Anterior cingulate cortex (tissue), 58 donors: ENCODE measurements at places on chromosomes 13 and 19.

DNA sequence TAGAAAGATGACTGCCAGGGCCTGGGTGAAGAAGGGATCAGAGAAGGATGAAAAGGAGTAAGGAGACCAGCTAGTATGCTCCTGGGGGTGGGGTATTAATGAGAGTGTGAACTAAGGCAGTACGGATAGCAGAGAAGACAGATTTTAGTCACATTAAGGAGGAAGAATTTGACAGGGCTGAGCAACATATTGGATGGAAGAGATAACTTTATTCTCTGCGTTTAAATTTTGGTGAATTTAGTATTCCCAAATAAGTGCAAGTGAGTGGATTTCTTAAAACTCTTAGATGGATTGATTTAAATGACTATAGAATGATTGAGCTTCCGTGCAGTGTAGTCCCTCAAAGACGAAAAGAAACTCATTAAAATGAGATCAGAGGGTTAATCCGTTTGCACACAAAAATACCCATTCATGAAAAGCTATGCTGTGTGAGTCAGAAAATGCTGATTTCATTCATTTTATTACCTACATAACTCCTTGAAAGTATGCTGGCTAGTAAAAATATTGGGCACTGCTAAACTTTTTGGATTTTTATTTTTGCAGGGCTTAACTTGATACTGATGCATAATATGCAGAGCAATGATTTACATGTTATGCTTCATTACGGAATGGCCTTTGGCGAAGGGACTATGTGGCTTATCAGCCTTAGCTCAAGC, 54.1 kb downstream of the WDFY2 start:
- no peak for DNase-seq

- DNase-seq: peak; percentile 37
These were observed 38.4 kb downstream of the GNG7 start for GRCh38 chr19:2663920-2664571.

GRCh38 chr13:20512042-20512683, 13.5 kb downstream of the CRYL1 start:
- no peak for DNase-seq

DNA sequence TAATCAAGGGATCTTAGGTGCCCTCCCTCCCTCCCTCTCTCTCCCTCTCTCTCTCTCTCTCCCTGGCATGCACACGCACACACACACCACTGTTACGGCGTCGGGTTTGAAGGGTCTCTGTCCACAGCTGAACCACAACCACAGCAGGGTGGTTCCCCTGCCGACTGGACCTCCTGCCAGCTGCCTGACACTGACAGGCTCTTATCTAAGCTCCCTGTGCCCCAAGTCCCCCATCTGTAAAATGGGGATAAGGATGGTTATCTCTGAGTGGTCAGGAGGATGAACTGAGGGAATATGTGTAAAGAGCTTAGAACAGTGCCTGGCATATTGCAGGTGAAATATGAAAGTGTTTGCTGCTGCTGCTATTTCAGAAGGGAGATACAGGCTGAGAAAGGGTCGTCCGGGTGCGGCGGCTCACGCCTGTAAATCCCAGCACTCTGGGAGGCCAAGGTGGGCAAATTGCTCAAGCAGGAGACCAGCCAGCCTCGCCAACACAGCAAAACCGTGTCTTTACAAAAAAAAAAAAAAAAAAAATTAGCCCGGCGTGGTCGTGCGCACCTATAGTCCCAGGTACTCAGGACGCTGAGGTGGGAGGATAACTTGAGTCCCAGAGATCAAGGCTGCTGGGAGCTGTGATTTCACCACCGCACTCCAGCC, 852 bp upstream of the SHISA7 start:
- no peak for DNase-seq

DNA sequence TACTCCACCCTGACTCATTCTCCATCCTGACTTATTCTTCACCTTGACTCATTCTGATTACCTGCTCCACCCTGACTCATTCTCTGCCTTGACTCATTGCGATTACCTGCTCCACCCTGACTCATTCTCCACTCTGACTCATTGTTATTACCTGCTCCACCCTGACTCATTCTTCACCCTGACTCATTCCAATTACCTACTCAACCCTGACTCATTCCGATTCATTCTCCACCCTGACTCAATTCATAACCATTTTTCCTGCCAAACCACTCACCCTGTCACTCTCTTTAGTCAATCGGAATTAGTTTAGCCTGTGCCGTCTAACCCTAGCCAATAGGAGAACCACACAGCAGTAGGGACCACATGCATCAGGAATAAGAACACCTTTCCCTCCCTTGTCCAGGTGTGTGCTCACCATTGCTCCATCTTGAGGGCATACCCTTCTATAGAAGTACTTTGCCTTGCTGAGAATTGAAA, 1227.4 kb upstream of the PCDH20 start:
- DNase-seq: no peak

- DNase-seq: no peak
These were observed 6.9 kb downstream of the EFNA2 start for GRCh38 chr19:1292419-1293151.

- no peak for DNase-seq
These were observed 56.1 kb downstream of the LRCH1 start for GRCh38 chr13:46609052-46609451.

DNA sequence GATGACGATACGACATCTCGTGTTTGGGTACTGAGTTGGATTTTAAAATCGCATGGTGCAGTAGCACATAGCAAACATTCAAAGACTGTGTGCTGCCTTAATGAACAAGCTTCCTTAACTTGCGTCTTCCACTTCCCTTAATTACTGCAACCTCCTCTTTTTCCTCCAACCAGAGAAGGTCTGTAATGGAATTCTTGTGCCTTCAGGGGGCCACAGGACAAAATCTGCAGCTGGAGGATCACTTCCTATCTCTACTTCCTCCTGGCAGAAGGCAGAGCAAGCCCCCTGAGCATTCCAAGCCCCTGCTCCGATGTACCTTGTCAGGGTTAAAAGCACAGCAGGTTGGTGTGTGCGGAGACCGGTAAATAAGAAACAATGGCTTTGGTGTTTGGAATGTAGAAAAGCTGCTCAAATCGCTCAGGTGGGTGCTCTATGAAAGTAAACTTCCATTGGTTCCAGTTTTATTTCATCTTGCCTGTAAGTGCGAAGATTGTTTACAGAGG, 151.3 kb upstream of the UQCRFS1 start:
- no peak for DNase-seq

DNA sequence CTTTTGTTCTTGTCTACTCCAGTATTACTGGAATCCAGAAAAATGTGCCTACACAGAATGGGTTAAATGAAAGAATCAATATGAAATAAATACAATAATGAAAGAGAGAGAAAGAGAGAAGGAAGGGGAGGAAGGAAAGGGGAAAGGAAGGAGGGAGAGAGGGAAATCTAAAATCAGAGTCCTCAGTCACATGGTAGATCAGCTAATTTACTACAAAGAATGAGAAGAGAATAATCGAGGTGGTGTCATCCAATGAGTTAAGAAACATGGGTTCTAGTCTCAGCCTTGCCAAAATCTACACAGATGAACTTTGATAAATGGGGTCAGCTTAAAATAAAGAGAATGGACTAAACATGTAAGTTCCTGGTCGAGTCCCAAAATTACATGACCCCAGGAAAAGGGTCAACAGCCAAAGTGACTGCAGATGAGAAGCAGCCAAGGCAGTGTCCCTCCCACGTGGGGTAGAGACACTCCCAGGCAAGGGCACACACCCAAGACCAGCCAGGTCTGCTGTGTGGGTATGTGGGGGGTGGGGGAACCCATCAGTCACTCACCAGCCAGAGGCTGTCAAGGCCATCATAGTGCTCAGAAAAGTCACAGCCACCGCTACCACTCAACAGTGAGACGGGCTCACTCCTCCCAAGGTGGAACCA, 103.6 kb downstream of the STK24 start:
- no peak for DNase-seq

DNA sequence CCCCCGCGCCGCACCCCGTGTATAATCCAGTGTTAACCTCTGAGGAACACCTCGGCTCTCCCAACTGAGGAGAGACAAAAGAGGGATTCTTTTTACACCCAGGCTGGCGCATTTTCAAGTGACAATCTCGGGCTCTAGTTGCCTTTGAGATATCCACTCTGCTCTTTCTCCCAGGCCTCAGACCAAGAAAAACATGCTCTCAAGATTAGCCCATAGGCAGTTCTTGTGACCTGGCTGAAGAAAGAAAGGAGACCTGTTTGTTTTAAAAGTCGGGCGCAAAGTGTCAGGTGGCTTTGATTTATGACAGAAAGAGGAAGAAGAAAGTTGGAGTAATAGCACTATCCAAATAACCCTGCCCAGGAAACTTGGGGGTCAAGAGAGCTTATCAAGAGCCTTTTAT, 27.3 kb downstream of the SHISA2 start:
- DNase-seq: no peak

- DNase-seq: no peak
These were observed 1761.8 kb downstream of the SLITRK5 start for GRCh38 chr13:89432997-89433396.

DNA sequence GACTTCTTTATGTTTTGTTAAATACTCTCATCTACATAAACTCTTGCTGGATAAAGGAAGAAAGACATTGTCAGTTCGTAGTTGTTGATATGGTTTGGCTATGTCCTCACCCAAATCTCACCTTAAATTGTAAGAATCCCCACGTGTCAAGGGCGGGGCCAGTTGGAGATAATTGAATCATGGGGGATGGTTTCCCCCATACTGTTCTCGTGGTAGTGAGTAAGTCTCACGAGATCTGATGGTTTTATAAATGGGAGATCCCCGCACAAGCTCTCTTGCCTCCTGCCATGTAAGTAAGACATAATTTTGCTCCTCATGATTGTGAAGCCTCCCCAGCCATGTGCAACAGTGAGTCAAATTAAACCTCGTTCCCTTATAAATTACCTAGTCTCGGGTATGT, 3.6 kb downstream of the ADGRE1 start:
- DNase-seq: no peak

- no peak for DNase-seq
These were observed 440.5 kb downstream of the ITGBL1 start for GRCh38 chr13:101893021-101893420.

DNA sequence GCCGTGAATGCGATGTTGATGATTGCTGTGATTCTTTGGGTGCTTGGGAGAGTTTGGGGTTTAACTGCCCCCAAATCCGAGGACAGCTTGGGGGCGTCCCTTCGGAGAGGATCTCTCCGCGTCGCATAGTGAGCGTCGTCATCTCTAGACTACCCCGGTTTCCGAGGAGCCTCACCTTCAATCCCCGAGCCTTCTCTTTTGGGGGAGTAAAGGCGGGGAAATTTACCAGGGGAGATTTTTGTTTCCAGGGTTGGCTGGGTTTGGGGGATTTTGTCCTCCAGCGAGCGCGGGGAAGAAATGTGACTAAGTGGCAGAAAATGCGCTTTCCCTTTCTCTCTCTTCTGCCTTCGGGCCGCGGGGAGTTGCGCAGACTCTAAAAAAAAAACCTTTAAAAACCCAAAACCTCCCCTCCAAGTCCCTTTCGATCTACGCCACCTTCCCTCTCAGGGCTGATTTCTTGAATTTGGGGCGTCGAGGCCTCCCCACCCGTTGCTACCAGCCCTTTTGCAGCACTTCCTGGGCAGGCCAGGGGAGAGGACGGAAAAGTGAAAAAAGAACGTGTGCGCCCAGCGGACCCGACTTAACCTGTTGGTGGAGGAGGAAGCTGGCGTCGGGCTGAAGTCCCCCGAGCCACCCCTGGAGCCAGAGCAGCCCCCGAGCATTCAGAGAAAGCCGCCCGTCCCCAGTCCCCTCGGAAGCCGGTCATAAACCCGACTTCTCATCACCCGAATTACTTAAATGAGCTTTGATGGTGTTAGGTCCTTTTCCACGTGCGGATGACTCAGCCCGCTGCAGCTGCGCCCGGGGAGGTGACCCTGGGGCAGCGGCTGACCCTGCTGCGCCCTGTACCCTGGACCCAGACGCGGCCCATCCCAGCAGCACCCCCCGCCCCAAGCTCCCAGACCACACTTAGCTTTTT, 17.7 kb downstream of the NFIX start:
- no peak for DNase-seq

GRCh38 chr19:35124098-35125060, 8.8 kb downstream of the FXYD3 start:
- DNase-seq: peak; percentile 93

DNA sequence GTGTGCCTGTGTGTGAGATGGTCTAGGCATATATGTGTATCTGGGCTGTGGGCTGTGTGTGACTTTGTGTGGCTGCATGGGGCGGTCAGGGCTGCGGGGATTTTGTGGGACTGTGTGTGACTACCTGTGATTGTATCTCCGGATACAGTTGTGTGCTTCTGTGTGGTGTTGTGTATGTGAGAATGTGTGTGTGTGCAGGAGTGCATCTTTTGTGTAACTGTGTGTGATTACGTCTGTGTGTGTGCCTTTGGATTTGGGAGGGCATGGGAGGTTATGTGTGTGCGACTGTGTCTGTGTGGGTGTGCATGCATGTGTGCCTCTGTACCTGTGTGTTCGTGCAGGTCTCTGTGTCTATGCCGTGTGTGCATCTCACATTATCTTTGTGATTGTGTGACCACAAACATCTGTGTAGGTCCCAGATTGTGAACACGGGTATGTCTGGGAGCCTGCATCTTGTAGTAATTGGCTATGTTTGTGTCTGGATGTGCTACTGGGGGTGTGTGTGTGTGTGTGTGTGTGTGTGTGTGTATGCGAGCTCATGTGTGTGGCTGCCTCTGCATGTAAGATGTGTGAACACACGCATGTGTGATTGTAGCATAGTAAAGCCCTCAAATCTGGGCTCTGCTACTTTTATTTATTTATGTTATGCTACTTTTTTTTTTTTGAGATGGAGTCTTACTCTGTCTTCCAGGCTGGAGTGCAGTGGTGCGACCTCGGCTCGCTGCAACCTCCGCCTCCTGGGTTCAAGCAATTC, 7.6 kb downstream of the EHD2 start:
- no peak for DNase-seq

- DNase-seq: no peak
These were observed 40.7 kb upstream of the VWA8 start for GRCh38 chr13:42001580-42001979.

GRCh38 chr19:801861-802497, 4.7 kb downstream of the PTBP1 start:
- no peak for DNase-seq

DNA sequence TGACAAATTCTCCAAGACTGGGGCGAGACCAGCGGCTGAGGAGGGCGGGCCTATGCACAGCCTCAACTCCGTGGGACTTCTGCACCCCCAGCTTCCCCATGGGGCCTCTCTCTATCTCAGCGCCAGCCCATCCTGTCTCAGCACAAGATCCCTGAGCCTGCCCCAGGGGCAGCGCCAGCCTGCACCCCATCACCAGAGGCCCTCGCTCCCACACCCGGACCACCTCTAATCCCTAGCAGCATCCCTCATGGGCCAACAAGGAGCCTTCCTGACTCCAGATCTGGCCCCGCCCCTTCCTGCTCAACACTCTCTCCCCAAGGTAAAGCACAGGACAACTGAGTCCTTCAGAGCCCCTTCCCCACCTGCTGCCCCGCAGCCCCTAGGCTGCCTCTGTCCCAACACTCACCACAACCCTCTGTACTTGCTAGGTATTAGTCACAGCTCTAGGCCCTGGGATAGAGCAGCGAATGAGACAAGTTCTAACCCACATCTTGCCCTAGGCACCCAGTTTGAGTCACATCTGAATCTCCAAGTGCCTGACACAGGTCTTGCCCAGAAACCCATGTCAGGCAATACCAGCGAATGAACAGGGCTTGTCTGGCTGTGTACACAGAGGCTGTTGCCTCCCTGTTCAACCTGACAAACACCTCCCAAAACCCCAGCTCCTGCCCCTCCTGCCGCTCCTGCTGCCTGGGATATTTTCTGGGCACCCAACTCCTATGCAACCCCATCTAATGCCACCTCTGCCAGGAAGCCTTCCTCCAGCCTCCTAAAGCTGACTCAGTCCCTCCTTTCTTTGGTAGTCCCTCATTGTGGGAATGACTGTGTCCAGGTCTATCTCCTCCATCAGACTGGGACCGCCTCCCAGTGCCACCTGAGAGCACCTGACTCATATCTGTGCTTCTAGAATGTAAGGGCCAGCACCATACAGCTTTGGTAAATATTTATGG, 18.6 kb downstream of the GRIK5 start:
- no peak for DNase-seq
